ENCODE measurements at places on chromosomes 1 and 21.

DNA sequence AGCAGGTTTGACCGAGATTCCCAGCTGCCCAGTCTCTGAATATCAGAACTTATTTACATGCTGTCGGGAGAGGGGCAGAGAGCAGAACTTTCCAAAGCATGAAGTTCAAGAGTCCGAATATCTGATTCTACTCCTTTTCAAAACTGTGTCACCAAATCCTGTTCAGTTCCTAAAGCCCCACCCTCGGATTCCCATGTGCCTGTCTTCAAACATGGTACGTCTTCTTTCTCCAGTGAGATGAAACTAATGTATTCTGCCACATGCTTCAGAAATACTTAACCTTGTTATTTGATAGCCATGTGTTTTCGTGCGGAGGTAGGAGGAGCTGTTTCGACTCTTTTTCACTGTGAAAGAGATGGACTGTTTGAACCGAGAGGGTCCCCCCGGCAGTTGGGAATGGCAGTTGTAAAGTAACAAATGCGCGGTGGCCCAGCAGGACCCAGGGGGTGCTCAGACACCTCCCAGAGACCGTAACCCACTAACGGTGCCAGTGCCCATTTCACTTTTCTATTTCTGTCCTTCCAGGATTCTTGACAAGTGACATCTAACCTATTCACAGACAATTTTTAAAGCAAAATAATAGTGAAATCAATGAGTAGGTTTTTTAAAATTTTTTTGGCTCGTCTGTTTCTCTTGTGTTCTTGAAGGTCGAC lies 67.2 kb downstream of the ZBTB18 start:
- no peak for DNase-seq

DNA sequence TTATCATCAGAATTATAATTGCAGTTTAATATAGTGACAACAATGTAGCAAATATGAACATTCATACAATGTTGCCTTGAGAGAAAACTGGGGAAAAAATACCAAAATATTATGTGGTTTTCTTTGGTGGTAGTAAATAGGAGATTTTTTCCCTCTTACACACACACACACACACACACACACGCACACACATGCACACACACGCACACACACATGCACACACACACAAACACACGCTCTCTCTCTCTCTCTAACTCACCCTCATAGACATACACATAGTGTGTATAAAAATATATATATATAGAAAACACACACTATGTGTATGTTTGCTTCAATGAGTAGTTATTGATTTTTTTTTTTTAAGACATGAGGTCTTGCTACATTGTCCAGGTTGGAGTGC lies 211.6 kb downstream of the HHAT start:
- no peak for DNase-seq

DNA sequence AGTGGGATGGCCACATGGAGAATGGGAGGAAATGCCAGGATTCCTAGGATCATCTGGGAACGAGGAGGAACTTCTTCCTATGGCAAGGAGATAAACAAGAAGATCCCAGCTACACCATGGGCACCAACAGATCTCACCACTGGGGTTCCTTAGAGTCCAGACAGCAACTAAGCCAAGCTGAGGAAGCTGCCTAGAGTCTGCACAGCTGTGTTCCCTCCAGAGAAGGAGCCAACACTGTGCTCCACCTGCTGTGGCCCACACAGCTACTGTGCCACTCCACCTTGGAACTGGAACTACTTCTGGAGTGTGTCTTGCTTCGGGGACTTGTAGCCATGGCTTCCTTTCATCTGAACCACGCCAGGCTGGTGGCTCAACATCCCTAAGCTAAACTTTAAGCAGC lies 6.0 kb downstream of the IFNAR1 start:
- no peak for DNase-seq

DNA sequence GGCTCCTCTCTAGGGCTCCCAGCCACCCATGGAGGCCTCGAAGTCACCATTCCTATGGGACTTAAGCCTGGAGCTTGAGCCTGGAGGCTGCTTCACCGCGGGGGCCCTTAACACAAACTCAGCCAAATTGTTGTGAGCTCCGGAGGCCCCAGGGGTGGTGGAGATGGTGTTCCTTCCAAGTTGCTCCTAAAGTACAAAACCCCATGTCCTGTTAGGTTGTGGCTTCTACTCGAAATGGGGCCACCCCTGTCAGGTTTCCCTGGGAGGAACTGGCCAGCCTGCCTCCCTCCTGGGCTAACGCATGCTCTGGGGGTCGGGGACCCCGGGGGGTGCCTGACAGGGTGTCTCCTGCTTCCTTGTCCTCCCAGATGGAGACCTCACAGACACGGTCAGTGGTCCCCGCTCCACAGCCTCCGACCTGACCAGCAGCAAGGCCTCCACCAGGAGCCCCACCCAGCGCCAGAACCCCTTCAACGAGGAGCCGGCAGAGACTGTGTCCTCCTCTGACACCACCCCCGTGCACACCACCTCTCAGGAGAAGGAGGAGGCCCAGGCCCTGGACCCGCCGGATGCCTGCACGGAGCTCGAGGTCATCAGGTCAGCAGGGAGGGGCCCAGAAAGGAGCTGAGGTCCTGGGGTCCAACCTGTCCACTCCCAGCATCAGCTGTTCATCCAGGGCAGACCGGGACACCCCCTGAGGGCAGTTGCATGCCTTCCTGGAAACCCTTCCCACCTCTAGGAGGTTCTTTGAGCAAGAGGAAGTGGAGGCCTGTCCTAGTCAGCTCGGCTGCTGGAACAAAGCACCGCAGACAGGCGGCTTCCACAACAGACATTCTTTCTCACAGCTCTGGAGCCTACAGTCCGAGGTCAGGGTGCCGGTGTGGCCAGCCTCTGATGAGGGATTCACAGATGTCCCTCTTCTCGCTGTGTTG lies 10.8 kb upstream of the SLC25A34 start:
- DNase-seq, result no peak

GRCh38 chr1:243465738-243466137 lies 209.9 kb downstream of the SDCCAG8 start:
- no peak for DNase-seq

DNA sequence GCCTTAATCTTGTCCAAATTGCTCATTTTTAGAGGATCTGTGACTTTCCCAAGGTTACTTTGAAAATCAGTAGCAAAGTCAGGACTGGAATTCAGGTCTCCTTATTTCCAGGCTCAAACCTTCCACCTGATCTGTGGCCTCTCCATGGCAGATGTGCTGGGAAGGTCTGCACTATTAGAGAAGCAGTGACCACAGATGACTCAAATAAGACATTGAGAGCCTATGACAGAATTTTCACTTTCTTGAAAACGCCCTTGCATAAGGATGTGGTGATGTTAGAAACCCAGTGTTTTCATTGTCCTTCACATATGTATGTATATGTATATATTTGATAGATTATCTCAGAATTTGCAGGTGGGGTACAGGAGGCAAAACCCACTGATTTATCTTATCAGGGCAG lies 45.3 kb downstream of the TTC39A start:
- no peak for DNase-seq

DNA sequence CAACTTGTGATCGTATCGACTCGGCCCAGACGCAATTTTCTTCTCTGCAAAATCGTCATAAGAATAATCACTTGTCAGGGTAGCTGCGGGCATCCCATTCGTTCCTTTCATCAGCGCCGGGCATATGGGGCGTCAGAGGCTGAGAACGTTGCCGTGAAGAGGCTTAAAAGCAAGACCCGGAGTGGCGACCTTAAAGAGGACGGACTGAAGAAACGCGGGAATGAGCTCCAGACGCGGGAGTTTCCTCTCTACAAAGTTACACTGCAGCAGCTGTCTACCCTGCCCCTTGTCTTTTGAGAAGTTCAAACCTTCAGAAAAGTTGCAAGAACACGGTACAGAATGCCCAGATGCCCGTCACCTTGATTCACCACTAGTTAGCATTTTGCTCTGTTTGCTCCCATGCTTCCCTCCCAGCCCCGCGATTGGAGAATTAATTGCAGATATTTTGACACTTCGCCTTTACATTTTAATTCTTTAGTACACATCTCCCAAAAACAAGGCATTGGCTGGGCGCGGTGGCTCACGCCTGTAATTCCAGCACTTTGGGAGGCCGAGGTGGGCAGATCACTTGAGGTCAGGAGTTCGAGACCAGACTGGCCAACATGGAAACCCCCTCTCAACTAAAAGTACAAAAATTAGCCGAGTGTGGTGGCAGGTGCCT lies 967 bp downstream of the CENPS start:
- no peak for DNase-seq

DNA sequence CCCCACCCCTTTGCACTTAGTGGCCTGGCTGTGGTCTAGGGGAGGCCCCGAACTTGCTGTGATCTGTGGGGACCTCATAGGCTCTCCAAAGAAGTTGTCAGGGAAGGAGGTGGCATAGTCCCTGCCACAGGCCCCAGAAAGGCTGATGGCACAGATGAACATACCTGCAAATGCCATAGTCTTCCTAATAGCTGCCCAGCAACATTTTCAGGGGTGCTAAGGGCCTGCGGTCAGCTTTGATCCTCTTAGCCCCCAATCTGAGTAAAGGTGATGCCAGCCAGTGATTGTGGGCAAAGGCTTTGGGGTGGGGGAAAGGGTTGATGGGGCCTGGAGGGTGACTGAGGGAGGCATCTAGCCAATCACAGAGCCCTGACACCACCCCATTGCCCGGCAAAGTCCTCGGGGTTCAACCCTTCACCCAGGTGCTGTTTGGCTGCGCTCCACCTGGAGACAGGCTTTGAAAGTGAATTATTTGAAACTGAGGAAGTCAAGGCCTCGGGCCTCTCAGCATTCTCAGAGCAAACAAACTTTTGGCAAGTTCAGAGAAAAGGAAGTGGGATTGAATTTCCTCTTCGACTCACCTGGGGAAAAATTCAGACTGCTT lies 35.8 kb downstream of the PAX7 start:
- no peak for DNase-seq

DNA sequence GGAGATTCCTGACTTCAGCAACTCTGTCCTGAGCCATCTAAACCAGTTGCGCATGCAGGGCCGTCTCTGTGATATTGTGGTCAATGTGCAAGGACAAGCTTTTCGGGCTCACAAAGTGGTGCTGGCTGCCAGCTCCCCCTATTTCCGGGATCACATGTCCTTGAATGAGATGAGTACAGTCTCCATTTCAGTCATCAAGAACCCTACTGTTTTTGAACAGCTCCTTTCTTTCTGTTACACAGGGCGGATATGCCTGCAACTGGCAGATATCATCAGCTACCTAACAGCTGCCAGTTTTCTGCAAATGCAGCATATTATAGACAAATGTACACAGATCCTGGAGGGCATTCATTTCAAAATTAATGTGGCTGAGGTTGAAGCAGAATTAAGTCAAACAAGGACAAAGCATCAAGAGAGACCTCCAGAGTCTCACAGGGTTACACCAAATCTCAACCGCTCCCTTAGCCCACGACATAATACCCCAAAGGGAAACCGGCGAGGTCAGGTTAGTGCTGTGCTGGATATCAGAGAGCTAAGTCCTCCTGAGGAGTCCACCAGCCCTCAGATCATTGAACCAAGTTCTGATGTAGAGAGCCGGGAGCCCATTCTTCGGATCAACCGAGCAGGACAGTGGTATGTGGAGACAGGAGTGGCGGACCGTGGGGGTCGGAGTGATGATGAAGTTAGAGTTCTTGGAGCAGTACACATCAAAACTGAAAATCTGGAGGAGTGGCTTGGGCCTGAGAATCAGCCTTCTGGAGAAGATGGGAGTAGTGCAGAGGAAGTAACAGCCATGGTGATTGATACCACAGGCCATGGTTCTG lies 2.3 kb downstream of the ZBTB37 start:
- DNase-seq, result no peak

- DNase-seq, result no peak
These were observed at the start of gene KIAA0319L for GRCh38 chr1:35557118-35557610. Gene KIAA0319L (minus strand): TSS chr1:35557403. CDS start chr1:35554491, 2,912 bp downstream.

DNA sequence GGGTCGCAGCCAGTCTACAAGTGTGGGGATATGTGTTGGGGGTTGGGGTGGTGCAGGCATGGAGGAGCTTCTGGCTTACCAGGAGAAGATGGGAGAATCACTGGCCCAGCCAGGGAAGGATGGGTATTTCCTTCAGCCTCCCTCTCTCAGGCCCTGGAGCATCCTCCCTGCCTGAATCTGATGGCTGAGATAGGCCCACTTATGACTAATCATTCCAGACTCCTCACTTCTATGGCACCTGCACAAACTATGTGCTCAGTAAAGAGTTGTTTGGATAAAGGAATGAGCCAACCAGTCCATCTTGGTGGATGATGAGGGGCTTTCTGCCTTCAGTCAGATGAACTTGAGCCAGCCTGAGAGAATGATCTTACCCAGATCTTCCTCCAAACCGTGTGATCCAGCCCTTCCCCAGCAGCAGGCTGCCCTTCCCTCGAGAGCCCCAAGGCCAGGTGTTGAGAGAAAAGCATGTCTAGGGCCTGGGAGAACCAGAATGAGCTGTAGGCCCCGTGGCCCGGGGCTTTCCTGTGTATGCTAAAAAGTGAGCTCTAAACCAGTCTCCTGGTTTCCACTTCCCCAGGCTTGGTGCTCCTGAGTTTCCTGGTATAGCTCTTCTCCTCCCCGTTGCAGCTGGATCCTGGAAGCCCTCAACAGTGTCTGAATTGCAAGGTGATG lies 1.3 kb downstream of the GPA33 start:
- DNase-seq, result no peak

GRCh38 chr1:225685476-225686176 lies 32.7 kb upstream of the ENAH start:
- DNase-seq, result no peak

- no peak for DNase-seq
These were observed 1.8 kb downstream of the MAN1C1 start for GRCh38 chr1:25618433-25618808.

- no peak for DNase-seq
These were observed 89.0 kb upstream of the CHODL start for GRCh38 chr21:18155508-18156193.

DNA sequence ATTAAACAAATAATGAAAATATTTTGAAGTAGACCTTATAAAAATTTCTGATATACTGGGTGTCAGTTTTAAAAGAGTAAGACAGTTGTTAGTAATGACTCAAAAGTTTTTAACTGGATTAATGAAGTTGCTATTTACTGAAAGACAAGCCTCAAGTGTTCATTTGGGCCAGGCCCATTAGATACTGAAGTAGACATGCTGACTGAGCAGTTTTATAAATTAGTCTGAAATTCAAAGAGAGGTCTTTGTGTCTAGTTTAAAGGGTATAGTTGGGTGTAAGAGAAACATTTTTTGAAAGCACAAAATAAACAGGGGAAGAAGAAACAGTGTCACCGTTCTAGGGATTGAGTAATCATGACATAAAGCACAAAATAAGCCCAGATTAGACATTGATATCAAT lies 1577.2 kb downstream of the AMY1C start:
- DNase-seq, result no peak

DNA sequence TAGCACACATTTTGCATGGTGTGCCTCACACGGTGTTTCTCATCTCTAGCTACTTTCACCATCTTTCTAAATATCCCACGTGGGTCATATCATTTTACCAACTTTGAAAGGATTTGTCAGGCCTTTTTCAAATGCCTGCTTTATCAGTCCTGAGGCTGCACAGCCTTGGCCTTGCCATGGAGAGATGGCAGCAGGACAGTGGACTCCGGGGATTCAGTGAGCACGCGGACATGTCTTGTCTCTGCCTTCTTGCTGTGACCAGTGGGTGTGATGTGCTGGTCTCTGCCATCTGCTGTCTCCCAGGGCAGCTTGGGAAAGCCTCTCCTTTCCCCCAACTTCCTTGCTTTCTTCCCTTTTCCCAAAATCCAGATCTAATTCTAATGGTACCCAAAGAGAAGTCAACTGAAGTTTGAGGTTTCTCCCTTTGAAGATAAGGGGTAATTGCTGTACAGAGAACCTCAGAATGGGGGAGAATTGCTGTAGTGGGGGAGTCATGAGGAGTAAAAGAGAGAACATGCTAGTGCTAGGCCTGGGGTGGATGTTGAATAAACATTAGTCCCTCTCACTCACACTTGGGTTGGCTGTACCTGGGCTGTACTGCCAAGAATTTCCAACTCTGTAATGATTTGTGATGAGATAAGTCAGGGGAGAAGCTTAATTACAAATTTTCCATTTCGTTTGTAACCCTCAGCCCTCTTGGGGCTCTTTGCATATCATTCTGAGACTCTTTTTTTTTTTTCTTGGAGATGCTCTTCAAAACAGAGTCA lies 99.5 kb downstream of the GALNT2 start:
- DNase-seq, result no peak
